Stimulated activated CD4-positive, alpha-beta T cell treated with anti-CD3 and anti-CD28 coated beads, Interleukin-4, amount 100 ng/mL, for 24 hours (primary cell): ENCODE measurements at places on chromosomes 16 and 17.

- no peak for DNase-seq
Observed at GRCh38 chr17:15915961-15916360, 29.0 kb upstream of the ADORA2B start.

DNA sequence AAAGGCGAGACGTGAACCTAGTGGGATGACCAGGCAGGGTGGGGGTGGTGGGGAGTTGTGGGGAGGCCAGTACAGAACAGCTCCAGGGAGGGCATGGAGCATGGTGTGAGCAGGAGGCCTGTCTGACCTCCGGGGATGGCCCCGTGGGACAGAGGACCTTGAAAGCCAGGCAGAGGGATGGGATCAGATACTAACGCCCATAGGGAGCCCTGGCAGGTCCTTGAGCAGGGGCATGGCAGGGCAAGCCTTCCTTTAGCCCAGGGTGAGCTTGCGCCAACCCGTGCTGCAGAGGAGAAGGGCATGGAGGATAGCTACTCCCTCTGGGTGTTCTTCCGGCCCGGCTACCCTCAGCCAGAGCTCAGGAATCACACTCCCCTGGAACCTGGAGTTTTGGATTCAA, 35.3 kb downstream of the TMEM235 start:
- no peak for DNase-seq

- peak; percentile 27 for DNase-seq
Observed at GRCh38 chr17:1908699-1909309, 79.0 kb downstream of the RPA1 start.

GRCh38 chr16:10945065-10945787, 862 bp downstream of the CLEC16A start:
- DNase-seq = no peak

DNA sequence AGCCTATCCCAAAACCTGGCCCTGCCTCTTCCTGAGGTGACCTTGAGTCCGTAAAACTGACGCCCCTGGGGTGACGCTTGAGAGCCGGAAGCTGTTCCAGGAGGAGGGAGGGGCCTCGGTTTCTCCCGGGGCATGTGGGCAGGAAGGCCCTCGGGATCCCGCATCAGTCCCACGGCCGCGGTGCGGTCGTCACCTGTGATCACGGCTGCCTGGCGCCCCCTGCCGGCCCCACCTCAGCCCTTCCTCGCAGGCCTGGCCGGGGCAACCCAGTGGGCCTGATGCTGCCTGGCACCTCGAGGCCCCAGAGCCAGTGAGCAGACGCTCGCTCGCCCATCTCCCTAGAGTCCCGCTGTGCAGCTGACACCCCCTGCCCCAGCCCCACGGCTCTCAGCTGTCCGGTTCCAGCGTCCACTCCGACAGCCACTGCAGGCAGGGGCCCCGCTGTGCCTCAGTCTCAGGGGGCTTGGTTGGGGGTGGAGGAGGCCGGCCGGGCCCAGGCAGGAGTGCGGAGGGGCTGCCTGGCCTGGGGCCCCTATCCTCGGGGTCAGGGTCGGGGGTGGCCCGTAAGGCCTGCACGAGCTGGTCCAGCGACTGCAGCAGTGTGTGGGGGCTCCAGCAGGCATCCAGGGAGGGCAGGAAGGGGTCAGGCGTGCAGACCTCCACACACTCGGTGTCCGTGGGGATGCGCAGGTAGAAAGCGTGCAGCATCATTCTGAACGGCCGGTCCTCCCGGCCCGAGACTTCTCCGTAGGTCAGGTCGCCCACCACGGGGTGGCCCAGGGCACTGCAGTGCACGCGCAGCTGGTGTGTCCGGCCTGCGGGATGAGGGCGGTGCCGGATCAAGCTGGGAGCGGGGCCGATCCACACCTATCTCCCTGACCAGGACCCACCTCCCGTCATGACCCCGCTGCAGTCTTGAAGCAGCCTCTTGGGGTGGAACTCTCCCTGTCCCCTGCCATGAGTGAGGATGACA, 2.3 kb downstream of the RPUSD1 start:
- DNase-seq = peak; percentile 76
